ENCODE measurements at places on chromosomes 3 and 15.
A peak's percentile ranks its signal among the peaks of the same experiment; 100 is the strongest.

- no peak for DNase-seq
Measured at GRCh38 chr3:38608961-38609360, 40.5 kb downstream of the SCN5A start.

- DNase-seq: peak; percentile 60
Measured at GRCh38 chr15:31200735-31201151, 99.2 kb upstream of the TRPM1 start.

GRCh38 chr3:191263850-191264249, 64.8 kb downstream of the OSTN start:
- no peak for DNase-seq

- peak; percentile 45 for DNase-seq
Measured at GRCh38 chr3:129161860-129162271, 1.0 kb upstream of the ISY1 start.

DNA sequence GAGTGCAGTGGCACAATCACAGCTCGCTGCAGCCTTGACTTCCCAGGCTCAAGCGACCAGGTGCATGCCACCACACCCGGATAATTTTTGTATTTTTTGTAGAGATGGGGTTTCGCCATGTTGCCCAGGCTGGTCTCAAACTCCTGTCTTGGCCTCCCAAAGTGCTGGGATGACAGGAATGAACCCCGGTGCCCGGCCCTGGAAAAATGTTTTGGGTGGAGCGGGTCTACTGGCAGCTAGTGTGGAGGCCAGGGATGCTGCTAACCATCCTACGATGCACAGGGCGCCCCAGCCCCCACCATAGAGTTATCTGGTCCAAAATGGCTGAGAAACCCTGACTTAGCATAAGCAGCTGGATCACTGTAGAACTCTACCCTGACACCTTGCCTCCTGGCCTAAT, 35.4 kb downstream of the NIPA2 start:
- DNase-seq: no peak

Data from M059J (cell line).